HFFc6 (cell line): ENCODE measurements at places on chromosomes 4 and X. TPM values are rescaled to one million over a fixed set of nuclear protein-coding genes. Genes with fewer than 3 reads are reported as not detected.
A peak's percentile ranks its signal among the peaks of the same experiment; 100 is the strongest.

Gene UGT2A1
- not detected in 3 replicates for total RNA-seq

Gene ALAS2
- total RNA-seq = not detected in 3 replicates

Gene H2BW1
- total RNA-seq = not detected in 3 replicates

Gene MFAP3L
- total RNA-seq = 0.94 and 5.0 TPM in 2 replicates

Gene DGKK
- total RNA-seq = not detected in 3 replicates

Gene SULT1B1
- total RNA-seq = not detected in 3 replicates

Gene FOXR2
- not detected in 3 replicates for total RNA-seq

- no peak for DNase-seq
These were observed 98.4 kb downstream of the AREG start for GRCh38 chr4:74543231-74543781.

GRCh38 chrX:105821471-105822121 lies 743 bp upstream of the NRK start:
- DNase-seq = no peak

DNA sequence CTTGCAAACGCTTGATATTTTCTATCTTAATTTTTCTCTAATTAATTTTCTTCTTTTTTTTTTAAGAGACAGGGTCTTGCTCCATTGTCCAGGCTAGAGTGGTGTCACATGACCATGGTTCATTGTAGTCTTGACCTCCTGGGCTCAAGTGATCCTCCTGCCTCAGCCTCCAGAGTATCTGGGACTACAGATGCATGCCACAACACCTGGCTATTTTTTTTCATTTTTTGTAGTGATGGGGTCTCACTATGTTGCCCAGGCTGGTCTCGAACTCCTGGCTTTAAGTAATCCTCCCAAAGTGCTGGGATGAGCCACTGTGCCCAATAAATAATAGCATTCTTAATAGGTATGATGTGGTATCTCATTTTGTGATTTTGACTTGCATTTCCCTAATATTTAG lies 18.2 kb downstream of the SHROOM3 start:
- DNase-seq = no peak

GRCh38 chr4:123643691-123644090 lies 247.1 kb downstream of the SPRY1 start:
- DNase-seq = no peak

GRCh38 chrX:19675731-19676130 lies 160.4 kb upstream of the MAP3K15 start:
- no peak for DNase-seq

GRCh38 chrX:138711399-138712347 lies at the start of gene FGF13:
Gene FGF13, minus strand, starts transcription at chrX:138711717. Its CDS starts 714 bp downstream, at chrX:138711003.
- DNase-seq = no peak

- DNase-seq = no peak
These were observed 38.1 kb downstream of the GALNTL6 start for GRCh38 chr4:171851295-171851694.

GRCh38 chr4:139763205-139763604 lies 97.6 kb downstream of the MGST2 start:
- DNase-seq = no peak

GRCh38 chr4:41267997-41268396 lies 11.3 kb downstream of the UCHL1 start:
- no peak for DNase-seq

DNA sequence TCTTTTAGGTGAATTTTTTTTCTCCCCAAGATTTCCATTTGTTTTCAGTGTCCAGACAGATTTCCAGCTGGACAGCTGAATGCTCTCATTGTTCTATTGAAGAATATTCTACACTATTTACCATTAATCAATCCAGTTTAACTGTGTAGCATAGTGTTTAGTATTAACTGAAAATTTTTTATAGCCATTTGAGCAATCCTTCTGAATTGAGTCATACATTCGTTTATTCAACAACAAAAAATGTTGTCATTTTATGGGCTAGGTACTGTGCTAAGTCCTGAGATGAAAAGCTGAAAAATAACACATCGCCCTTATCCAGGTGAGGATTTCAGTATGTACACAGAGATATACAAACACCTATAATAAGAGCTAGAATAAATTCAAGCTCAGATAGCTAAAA lies 223.3 kb downstream of the COL25A1 start:
- peak; percentile 16 for DNase-seq

- DNase-seq = no peak
These were observed 25.8 kb upstream of the RPL39 start for GRCh38 chrX:119817130-119817690.

GRCh38 chrX:13717700-13718472 lies 16.5 kb downstream of the TRAPPC2 start:
- DNase-seq = no peak

DNA sequence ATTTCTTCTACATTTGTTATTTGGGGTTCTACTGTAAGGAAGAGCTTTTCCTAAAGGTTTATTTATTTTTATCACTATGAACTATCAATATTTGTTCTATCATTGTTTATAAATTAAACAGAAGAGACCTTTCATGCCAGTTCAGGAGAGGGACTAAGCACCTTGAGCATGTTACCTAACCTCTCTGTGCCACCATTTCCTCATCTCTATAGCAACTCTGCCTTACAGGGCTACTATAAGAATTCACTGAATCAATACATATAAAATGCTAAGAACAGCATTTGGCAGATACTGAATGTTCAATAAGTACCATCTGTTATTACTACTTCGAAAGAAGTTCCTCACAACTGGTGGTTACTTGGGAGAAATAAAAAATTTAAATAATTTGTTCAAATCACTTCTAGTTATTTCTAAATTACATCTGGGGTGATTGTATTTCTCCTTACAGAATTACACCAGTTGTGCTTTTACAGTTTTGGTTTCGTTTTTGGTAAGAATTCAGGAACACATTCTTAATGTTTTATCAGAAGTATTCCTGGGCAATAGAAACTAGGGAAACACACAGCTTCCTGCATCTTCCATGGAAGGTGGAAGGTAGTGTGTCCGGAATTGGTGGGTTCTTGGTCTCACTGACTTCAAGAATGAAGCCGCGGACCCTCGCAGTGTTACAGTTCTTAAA lies 32.9 kb downstream of the EREG start:
- DNase-seq = no peak

DNA sequence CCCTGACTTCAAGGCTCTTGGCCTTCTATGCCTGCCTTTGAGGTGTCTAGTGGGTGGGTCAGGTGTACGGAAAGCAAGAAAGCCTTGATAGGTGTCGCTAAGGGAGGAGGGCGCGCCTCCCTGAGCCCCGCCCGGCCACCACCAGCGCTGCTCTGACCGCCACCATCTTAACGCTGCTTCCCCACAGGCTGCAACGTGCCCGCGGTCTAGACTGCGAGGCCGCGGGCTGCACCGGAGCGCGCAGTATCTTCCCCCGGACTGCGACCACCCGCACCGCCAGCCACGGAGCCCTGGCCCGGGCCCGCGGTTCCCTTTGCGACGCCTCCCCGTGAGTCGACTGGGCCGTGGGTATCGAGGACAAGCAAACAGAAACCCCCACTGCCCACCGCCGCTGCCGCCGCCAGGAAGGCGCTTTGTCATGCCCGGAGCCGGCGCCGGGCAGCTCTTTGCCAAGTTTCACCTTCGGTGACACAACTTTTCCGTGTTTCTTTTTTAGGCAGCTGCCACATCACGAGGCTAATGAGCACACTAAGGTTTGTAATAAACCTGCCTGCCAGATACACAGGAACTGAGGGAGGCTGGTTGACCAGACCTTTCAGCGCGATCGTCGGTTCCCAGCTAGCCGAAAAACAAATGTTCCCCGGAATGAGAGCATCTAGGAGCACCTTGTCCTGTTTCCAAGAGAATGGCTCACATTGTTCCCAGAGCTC lies 335.8 kb upstream of the F9 start:
- no peak for DNase-seq

DNA sequence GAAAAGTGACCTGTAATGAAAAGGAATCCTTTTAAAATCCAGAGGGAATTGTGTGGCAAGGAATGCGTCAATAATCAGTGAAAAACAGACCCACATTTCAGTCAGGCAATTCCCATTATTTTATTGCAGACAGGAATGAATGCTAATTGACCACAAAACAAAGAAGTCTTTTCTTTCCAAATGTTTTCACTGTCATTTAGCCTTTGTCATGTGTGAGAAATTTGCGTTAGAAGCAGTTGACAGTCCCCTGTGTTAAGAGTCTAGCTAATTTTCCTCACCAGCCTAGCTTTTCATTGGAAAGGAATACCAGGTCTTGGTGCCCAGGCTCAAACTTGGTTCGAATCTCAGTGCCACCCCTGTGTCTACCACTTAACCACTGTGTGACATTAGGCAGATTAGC lies 83.4 kb downstream of the KIT start:
- DNase-seq = no peak

DNA sequence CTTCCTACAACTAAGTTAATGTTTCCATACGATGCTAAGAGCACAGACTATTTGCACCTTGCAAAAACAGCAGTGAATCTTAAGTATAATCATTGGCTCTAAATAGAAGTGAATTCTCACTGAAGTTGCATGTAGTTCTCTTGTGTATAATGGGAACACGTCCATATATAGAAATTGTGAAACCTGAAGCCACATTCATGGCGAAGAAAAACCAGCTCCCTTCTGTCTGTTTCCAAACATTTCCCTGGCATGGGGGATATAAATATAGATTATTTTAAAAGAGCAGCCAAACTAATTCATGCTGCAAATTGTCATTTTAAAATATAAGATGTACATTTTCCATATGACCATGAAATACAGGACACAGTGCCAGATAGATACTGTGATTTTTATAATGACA lies 71.1 kb downstream of the TRAM1L1 start:
- no peak for DNase-seq

- DNase-seq = no peak
These were observed 160.1 kb upstream of the NRK start for GRCh38 chrX:105662248-105662647.

DNA sequence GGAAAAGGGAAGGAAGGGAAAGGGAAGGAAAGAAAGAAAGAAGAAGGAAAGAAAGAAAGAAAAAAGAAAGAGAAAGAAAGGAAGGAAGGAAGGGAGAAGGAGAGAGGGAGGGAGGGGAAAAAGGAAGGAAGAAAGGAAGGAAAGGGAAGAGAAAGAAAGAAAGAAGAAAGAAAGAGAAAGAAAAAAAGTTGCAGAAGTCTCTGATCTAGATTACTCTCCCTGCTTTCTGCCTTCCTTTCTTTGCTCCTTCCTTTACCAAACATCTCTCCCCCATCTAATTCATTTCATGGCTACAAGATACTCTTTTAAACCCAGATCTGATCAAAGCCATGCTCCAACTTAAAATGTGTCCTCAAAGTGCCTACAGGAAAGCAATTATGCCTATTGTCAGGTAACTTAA lies 148.6 kb downstream of the KIT start:
- DNase-seq = no peak

DNA sequence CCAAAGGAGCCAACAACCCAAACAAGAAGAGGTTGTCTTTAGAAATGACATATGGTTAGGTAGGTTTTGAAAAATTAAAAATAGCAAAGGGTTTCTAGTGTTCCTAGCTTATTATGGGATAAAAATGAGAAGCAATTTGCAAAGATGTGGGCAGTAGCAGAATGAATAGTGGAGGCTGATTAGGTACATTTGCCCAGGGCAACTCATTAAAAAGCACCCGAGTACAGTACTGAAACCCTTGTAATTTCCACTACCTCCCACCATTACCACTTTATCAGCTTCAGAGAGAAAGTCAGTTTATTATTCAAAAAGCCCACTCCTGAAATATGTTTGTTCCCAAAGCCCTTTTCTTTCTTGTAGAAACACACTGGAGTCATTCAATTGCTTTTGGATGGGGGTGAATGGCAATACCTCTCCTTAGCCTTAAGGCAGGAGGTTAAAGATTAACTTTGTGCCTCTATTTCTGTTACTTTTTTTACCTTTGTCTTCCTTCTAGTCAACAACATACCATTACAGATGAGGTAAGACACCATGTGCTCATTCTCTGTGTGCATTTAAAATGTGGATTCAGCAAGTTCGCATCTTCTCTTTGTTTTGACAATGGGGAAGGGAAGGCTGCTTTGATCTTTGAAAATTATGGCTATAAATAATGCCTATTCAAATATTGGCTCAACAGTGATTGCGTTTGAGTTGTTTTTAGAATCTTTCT lies 353.8 kb upstream of the CASK start:
- DNase-seq = no peak

- peak; percentile 61 for DNase-seq
These were observed 29.6 kb downstream of the PDK3 start for GRCh38 chrX:24494647-24495075.

DNA sequence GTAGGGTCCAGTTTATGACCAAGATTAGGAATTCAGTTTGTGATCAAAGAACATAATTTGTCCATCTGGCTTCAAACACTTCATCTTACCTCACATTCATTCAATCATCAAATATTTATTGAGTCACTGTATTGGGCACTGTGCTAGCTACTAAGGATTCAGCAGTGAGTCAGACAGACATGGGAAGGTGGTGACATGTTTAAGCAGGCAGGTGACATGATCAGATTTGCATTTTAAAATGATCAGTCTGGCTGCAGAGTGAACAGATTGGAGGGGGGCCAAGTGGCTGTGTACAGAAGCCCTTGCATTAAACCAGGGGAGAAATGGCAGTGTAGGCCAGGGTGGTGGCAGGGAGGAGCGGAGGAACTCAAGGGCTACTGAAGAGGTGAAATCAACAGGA lies 25.1 kb upstream of the APLN start:
- DNase-seq = no peak

DNA sequence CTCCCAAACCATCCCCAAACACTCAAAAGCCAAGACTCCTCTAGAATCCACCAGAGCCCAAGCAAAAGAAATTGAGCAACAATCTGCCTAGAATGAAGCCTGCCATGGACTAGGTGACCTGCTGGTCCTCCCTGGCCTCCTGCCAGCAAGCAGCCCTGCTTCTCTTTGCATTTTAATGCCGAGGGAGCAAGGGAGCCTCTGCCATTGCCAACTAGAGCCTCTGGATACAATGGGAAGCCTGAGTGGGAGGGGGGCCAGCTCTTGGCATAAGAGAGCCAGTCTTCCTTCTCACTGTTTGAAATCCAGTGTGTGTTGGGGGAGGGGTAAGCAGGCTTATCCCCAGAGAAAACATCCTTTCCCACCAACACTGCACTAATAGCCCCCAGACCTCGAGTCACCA lies 1.5 kb upstream of the GDPD2 start:
- no peak for DNase-seq

DNA sequence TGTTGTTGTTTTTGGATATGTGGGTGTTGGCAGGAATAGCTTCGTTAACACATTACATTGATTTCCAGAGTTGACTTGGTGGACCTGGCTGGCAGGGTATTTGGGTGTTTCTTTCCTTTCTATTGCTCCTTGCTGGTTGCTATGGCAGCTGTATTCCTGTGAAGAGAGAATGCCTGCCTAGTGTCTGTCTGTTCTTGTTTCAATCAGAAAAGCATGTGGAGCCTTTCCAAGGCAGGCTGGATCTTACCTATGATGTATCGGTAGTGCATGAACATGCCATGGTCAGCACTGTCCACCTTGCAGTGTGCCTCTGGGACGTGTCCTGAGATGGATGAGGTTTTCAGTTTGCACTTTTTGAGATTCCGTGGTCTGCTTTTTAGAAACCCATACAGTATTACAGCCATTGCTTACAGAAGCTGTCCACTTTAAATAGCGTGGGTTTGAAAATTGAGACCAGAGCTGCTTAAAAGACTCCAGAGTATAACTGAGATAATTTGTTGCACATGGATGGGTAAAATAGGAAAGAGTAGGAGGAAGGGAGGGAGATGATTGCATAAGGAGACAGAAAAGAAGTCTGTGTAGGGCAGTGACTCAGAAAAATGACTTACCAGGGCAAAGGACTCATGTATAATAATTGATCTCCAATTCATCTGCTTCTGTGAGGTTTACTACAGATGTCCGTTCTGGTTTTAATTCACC lies 20.0 kb upstream of the AADAT start:
- no peak for DNase-seq
